ENCODE measurements at places on chromosomes 11 and 22.
A peak's percentile ranks its signal among the peaks of the same experiment; 100 is the strongest.

- DNase-seq: no peak
Observed at GRCh38 chr11:97525273-97525672, 1135.5 kb downstream of the JRKL start.

DNA sequence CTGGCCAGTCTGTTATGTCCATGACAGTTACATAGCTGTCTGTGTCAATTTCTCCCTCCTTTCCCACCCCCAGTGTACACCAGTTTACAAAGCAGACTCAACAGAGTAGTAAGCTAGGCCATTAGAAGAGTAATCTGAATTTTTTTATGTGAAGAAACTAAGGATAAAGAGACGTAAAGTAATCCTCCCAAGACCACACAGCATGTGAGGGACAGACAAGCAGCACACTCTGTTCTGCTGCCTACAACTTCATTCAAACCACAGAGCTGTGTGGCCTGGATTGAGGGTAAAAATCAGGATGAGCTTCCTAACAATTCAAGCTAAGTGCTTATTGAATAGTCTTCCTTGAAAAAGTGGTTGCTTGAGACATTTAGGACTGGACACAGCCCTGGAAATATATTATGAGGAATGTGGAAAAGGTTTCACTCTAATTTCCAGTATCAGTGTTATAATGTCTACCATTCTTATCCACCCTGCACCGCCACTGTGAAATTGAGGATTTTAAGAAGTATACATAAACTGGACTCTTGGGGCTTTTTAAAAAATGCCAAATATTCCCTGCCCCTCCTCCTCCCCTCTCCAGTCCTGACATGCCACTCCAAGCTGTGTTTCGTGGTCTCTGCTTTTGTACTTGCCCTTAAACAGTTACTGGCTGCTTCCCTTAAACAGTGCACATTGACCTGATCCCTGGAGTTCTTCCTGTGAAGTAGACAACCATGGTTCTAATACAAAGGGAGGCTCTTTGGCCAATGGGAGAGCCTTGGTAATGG, 40.9 kb downstream of the EXT2 start:
- DNase-seq: no peak

GRCh38 chr22:37633089-37633624, 6.3 kb upstream of the SH3BP1 start:
- DNase-seq: no peak

DNA sequence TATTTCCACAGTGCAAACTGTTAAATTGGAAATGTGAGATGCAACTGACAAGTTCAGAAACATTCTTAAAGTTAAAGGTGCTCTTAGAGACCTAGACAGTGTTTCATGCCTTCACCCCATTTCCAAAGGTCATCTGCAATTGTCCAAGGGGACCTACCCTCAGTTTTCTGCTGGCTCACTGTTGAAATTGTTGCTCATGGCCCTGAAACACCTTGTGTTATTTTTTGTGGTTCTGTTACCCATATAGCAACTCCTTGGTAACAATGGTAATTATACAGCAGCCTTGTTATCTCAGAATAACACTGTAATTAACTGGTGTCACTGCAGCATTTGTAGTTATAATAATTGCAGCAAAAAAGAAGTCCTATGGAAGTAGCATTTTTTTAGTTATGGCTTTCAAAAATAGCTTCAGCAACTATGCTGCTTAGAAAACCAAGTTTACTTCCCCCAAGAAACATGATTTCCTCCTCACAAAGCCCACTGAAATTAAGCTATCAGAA, 49.2 kb upstream of the CCDC34 start:
- DNase-seq: no peak

GRCh38 chr11:19080579-19080993, 20.1 kb upstream of the MRGPRX2 start:
- DNase-seq: no peak

GRCh38 chr11:117232092-117232878, at the start of gene RNF214:
RNF214 (plus strand) TSS chr11:117232671; CDS start chr11:117234273, 1,602 bp downstream.
- DNase-seq: peak; percentile 61
